A172 (cell line): ENCODE measurements at places on chromosomes 6 and 20. TPM values are rescaled to one million over a fixed set of nuclear protein-coding genes. Genes with fewer than 3 reads are reported as not detected.

Gene DEF6
- not detected in 2 replicates for total RNA-seq

GRCh38 chr20:8670207-8670892 lies 398.5 kb upstream of the PLCB4 start:
- no peak for DNase-seq

Gene OR12D3
- not detected in 2 replicates for total RNA-seq

- peak; percentile 96 for DNase-seq
Measured at GRCh38 chr6:7505189-7505699, 36.2 kb upstream of the DSP start.

GRCh38 chr6:35519313-35520015 lies 6.8 kb upstream of the TULP1 start:
- DNase-seq: no peak

DNA sequence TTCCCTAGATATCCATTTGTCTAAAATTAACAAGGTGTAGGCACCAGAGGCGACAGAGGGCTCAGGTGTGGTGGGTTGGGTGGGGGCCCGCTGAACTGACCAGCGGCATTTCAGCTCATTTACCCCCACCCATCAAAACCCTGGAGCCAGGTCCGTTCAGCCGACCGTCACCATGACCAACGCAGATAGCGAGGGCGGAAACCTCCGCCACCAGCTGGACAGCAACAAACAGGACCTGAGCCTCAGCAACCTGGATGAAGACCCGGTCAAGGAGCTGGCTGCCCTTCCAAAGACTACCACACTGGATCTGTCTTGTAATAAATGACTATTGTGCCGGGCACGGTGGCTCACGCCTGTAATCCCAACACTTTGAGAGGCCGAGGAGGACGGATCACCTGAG lies 120.8 kb upstream of the LGSN start:
- DNase-seq: no peak

GRCh38 chr6:158758941-158759479 lies 60.2 kb downstream of the EZR start:
- no peak for DNase-seq

DNA sequence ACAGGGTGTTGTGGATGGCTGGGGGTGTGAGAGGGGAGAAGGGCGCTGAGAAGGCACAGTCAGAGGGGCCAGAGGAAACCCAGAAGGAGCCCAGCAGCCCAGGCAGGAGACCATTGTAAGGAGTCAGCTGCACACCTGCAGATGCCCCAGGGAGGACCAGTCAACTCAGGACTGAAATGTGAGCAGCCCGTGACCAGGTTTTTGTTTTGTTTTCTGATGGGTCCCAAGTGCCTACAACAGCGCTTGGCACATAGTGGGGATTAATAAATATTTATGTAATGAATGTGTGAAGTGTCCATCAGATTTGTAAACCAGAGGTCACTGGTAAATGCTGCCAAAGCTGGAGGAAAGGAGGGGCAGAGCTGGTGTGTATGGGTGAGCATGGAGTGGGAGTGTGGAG lies 30.2 kb downstream of the TRAM2 start:
- DNase-seq: no peak

- peak; percentile 66 for DNase-seq
Measured at GRCh38 chr6:2196079-2196679, 49.2 kb downstream of the GMDS start.

DNA sequence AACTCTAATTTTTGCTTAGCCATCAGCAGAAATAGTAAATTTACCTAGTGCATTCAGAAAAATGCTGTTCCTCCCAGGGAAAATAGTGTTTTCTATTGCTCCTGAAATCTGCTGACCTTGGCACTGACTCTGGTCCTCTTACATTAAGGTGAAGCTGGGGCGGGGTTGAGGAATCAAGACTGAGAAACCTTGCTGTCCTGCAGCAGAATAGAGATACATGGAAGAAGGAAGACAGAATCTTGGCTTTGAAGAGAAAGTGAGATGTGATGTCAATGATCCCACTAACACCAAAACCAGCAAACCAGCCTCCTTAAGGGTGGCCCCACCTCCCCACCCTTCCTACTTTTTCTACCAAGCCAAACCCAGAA lies 840 bp upstream of the LY86 start:
- no peak for DNase-seq

DNA sequence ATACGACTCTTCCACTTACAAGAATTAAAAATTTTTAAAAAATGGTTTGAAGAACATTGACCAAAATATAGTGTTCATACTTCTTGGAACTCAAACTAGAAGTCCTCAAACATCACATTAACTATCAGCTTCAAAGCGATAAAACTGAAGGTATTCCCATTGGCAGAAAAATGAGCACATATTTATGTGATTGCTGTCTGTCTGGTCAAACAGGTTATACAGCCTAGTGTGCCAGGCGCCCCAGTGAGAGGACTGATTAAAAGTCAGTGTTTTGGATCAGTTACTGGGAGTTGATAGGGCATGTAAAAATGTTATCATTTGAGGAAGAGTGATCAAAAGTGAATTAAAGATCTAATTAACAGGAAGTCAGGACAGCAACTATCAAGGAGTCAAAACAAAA lies 738.8 kb downstream of the HDGFL1 start:
- no peak for DNase-seq
